ENCODE measurements at places on chromosomes 11 and 22.

- H3K4me3 ChIP-seq = no peak overlapping the region
- no peak for DNase-seq
- no peaks in the 10 kb centered on the region for H3K27me3 ChIP-seq
- no peak overlapping the region for H3K27ac ChIP-seq
Observed at GRCh38 chr11:23236826-23237555, 376.7 kb upstream of the CCDC179 start.

DNA sequence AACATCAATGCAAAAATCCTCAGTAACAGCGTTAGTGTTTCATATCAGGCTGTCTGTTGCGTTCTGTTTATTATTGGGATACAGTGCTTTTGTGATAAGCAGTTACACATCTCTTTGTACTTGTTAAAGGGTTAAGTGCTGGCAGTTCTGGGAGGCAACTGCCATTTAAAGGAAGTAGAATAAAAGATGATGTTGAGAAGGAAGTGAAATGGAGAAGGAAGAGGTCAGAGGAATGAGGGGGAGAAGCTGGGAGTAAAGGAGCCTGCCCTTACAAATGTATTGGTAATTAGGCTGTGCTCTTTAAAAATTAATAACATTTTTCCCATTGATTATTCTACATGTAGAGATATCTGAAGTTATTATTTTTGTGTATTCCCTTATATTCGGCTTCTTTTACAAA, 674.7 kb downstream of the NTM start:
- H3K27me3 ChIP-seq = no peaks in the 10 kb centered on the region
- DNase-seq = no peak
- no peaks in the 10 kb centered on the region for H3K36me3 ChIP-seq
- no peaks in the 10 kb centered on the region for H3K4me1 ChIP-seq
- H3K4me3 ChIP-seq = no peak overlapping the region

DNA sequence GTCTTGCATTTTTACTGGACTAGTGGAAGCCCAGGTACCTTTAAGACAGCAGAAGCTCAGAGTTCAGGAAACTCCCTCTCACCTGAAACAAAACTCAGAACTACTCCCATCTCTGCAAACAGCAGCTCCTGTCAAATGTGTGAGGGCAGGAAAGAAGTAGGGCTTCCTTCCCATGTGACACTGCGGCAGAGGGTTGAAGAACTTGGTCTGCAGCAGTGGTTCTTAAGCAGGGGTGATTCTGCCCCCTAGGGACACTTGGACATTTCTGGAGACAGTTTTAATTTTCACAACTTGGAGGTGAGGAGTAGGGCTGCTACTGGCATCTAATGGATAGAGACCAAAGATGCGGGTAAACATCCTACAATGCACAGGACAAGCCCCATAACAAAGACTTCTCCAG, 63.4 kb downstream of the RCN1 start:
- no peaks in the 10 kb centered on the region for H3K36me3 ChIP-seq
- DNase-seq = no peak
- no peak overlapping the region for H3K4me3 ChIP-seq
- H3K27me3 ChIP-seq = peaks cover 4% of the 10 kb centered on the region
- H3K4me1 ChIP-seq = no peaks in the 10 kb centered on the region

- H3K4me3 ChIP-seq = no peak overlapping the region
- no peaks in the 10 kb centered on the region for H3K4me1 ChIP-seq
- no peaks in the 10 kb centered on the region for H3K27me3 ChIP-seq
- no peak for DNase-seq
- no peak overlapping the region for H3K27ac ChIP-seq
Observed at GRCh38 chr11:73344191-73344607, 32.0 kb upstream of the RELT start.

- no peaks in the 10 kb centered on the region for H3K27me3 ChIP-seq
- DNase-seq = no peak
- no peak overlapping the region for H3K4me3 ChIP-seq
Observed at GRCh38 chr11:98300719-98301118, 720.0 kb upstream of the CNTN5 start.

DNA sequence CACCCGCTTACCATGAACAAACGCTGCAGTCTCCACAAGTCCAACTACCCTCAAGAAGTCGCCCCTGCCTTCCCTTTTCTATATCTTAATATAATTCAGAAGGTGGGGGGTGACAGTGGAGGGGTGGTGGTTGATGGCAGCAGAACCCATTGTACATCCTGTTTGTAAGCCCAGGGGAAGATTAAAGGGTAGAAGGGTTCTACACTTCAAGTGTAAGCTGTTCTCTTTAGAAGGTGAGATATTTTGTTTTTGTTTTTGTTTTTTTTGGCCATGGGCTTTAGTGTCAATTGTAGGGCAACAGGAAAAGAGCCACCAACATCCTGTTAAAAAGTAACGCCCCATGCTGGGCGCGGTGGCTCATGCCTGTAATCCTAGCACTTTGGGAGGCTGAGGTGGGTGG, 34.9 kb upstream of the RRAS2 start:
- H3K4me3 ChIP-seq = no peak overlapping the region
- no peaks in the 10 kb centered on the region for H3K36me3 ChIP-seq
- peaks cover 13% of the 10 kb centered on the region for H3K27me3 ChIP-seq
- no peak overlapping the region for H3K27ac ChIP-seq

DNA sequence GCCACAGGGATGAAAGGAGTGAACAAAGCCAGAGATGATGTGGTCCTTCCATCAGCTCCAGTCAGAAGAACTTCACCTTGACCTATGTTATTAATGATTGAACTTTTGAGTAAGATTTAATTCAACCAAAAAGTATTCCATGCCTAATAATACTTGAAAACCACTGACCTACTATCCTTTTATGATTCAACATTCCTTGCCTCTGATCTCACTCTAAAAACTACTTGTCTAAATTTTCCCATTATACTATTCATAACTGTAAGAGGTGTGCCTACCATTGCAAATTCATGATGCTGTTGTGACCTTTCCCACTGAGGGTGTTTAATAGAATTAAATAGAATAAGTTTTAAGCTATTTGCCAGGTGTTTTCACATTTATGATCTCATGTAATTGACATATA, 164.7 kb upstream of the GUCY1A2 start:
- no peak overlapping the region for H3K27ac ChIP-seq
- no peak for DNase-seq
- H3K4me3 ChIP-seq = no peak overlapping the region

DNA sequence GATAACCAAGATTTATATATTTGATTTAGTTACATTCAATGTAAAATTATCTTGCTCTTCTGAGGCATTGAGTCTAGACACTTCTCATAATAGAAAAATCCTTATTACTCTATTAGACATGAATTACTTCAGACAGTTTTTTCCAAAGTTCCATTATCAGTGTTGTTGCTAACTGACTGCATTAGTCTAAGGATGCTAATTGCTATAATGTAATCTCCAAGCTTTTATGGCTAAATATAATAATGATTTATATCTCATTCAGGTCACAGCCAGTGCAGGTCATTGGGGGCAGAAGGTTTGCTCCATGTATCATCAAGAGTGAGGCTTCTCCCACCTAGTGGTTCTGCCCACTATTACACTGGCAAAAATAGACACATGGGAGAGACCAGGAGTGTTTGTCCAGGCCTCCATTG, 377.2 kb upstream of the DDI1 start:
- no peaks in the 10 kb centered on the region for H3K36me3 ChIP-seq
- no peak overlapping the region for H3K27ac ChIP-seq
- no peaks in the 10 kb centered on the region for H3K4me1 ChIP-seq
- no peak for DNase-seq
- no peaks in the 10 kb centered on the region for H3K27me3 ChIP-seq

DNA sequence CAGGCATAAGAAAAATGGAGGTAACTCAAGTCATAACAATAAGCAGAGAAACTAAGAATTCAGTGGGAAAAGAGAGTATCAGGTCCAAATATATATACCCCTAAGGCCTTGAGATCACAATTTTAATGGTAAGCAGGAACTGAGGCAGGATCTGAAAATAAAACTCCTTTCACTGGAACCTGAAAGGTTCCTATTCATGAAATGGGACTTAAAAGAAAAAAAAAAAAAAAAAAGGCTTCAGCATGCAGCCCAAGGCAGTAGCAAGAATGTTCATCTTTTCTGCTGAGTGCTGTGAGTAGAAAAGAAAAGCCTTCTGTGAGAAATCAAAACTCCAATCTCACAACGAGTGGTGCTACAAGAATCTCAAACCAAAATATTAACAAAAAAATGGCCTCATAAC, 75.3 kb downstream of the DLG2 start:
- no peaks in the 10 kb centered on the region for H3K4me1 ChIP-seq
- no peak for DNase-seq

- H3K27ac ChIP-seq = peak overlapping the region; percentile 84
- no peaks in the 10 kb centered on the region for H3K36me3 ChIP-seq
- peak overlapping the region; percentile 72 for H3K4me3 ChIP-seq
- peaks cover 13% of the 10 kb centered on the region for H3K4me1 ChIP-seq
- no peak for DNase-seq
- no peaks in the 10 kb centered on the region for H3K27me3 ChIP-seq
Observed at GRCh38 chr11:120335556-120335907, 681 bp upstream of the ARHGEF12 start.

DNA sequence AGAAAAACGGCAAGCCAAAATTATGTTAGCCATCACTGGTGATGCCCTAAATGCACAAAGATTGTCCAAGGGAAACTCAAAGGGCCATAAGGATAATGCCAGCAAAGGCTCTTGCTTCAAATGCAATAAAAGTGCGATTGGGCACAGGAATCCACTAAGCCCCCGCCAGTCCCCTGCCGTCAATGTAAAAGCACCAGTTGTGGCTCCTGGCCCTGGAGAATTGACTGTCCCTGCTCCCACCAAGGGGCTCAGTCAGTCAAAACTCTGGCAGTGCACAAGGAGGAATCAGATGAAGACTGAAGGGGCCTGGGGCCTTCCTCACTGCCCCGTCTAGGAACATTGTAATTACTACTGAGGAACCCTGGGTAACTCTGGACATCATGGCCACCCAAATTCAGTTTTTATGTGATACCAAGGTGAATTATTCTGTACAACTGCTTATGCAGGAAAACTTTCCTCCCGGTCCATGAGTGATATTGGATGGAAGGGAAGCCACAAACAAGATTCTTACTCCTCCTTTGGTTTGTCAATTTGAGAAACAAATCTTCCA, 85.6 kb downstream of the PIWIL4 start:
- H3K36me3 ChIP-seq = no peaks in the 10 kb centered on the region
- H3K4me3 ChIP-seq = no peak overlapping the region
- no peaks in the 10 kb centered on the region for H3K4me1 ChIP-seq
- no peak for DNase-seq
- H3K27ac ChIP-seq = no peak overlapping the region
- no peaks in the 10 kb centered on the region for H3K27me3 ChIP-seq

DNA sequence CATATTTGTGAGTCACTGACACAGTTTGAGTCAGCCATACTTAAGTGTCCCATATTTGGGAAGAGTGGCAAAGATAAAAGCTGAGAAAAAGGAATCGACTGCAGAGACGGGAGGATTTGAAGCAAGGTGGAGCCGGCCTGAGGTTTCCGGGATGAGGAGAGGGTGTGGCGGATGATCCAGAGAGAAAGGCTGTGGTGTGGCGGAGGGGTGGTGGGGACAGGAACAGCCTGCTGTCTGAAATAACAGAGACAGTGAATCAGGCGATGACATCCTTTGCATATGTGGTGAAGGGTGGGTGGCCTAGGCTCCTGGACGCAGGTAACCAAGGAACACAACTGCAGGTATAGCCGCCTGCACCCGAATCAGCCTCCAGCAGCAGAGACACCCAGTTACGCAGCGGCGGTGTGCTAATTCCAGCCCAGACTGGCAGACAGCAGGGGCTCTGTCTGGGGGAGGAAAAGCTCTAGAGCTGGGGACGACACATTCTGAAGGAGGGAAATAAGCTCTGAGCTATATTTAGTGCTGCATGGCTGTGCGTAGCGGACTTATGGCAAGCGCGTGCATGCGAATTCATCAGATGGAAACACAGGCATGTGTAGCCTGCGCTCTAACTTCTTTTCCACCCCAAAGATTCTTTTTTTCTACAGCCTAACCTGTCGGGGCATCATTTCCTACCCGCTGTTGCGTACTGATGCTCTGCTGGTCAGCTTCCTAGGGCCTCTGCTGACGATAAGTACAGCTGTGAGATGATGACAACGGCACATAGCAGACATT, 62.7 kb upstream of the BARX2 start:
- H3K27ac ChIP-seq = no peak overlapping the region
- H3K36me3 ChIP-seq = no peaks in the 10 kb centered on the region
- DNase-seq = no peak
- H3K27me3 ChIP-seq = no peaks in the 10 kb centered on the region

DNA sequence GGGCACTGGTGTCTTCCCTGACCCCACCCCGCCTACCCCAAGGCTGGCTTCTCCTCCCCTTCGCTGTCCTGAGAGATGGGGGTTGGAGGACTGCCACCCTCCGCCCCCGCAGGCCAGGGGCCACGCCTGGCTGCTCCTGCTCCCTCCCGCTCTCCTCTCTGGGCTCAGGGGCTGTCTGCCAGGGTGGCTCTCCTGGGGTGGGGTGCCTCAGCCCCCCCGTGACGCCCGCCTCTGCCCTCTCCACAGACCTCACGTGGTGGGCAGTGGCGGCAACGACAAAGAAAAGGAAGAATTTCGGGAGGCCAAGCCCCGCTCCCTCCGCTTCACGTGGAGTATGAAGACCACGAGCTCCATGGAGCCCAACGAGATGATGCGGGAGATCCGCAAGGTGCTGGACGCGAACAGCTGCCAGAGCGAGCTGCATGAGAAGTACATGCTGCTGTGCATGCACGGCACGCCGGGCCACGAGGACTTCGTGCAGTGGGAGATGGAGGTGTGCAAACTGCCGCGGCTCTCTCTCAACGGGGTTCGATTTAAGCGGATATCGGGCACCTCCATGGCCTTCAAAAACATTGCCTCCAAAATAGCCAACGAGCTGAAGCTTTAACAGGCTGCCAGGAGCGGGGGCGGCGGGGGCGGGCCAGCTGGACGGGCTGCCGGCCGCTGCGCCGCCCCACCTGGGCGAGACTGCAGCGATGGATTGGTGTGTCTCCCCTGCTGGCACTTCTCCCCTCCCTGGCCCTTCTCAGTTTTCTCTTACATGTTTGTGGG, 8.1 kb downstream of the RCOR2 start:
- DNase-seq = peak; percentile 36
- peaks cover 59% of the 10 kb centered on the region for H3K36me3 ChIP-seq
- H3K27ac ChIP-seq = no peak overlapping the region
- no peaks in the 10 kb centered on the region for H3K27me3 ChIP-seq

GRCh38 chr11:64568041-64568571, 22.9 kb upstream of the SLC22A12 start:
- DNase-seq = no peak
- no peak overlapping the region for H3K27ac ChIP-seq
- H3K36me3 ChIP-seq = no peaks in the 10 kb centered on the region
- peaks cover 15% of the 10 kb centered on the region for H3K4me1 ChIP-seq
- peaks cover 33% of the 10 kb centered on the region for H3K27me3 ChIP-seq

GRCh38 chr11:63572026-63572688, 9.0 kb upstream of the PLAAT2 start:
- no peaks in the 10 kb centered on the region for H3K36me3 ChIP-seq
- H3K4me1 ChIP-seq = peaks cover 11% of the 10 kb centered on the region
- H3K4me3 ChIP-seq = no peak overlapping the region
- H3K27me3 ChIP-seq = no peaks in the 10 kb centered on the region
- no peak overlapping the region for H3K27ac ChIP-seq

GRCh38 chr11:12288212-12288930, 89.0 kb upstream of the PARVA start:
- peaks cover 15% of the 10 kb centered on the region for H3K4me1 ChIP-seq
- H3K27me3 ChIP-seq = no peaks in the 10 kb centered on the region
- DNase-seq = peak; percentile 76
- no peaks in the 10 kb centered on the region for H3K36me3 ChIP-seq

GRCh38 chr22:46738647-46739093, 618 bp upstream of the CERK start:
- no peaks in the 10 kb centered on the region for H3K36me3 ChIP-seq
- no peaks in the 10 kb centered on the region for H3K27me3 ChIP-seq
- DNase-seq = no peak
- peak overlapping the region; percentile 72 for H3K4me3 ChIP-seq
- H3K4me1 ChIP-seq = peaks cover 35% of the 10 kb centered on the region

GRCh38 chr11:119518746-119519730, 96.1 kb upstream of the THY1 start:
- peak; percentile 59 for DNase-seq
- H3K27ac ChIP-seq = no peak overlapping the region
- H3K27me3 ChIP-seq = peaks cover 53% of the 10 kb centered on the region
- H3K4me3 ChIP-seq = no peak overlapping the region

Data from K562 (cell line).